ENCODE measurements at places on chromosomes 1 and 21. TPM values are rescaled to one million over a fixed set of nuclear protein-coding genes. Genes with fewer than 3 reads are reported as not detected.

The FOXE3 gene
- total RNA-seq = not detected

The LCE2C gene
- not detected for total RNA-seq

The PLA2G2D gene
- total RNA-seq = not detected

The SPRR3 gene
- not detected for total RNA-seq

The DAP3 gene
- total RNA-seq = 105 TPM
